Activated CD4-positive, alpha-beta T cell treated with anti-CD3 and anti-CD28 coated beads, Interleukin-2, amount 50 U/mL, for 16 hours (primary cell): ENCODE measurements at places on chromosomes 1 and 21.

DNA sequence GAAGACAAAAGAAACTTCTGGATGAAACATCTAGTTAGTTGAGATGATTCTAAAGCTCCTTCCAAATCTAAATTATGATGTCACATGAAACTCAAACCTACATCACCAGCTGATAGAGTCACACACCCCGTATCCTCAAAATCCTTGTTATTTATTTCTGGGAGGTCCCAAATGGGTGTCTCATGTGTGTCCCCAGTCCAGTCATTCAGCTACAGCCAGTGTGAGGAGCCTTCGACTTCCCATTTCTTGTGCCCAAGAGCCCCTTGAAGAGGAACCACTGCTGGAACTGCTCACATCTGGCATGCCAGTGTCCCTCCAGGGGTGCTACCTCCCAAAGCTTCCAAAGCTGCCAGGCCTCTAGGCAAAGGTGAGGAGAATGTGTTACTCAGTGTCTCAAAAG is 32.5 kb upstream of the KCNA3 start:
- no peak for DNase-seq

DNA sequence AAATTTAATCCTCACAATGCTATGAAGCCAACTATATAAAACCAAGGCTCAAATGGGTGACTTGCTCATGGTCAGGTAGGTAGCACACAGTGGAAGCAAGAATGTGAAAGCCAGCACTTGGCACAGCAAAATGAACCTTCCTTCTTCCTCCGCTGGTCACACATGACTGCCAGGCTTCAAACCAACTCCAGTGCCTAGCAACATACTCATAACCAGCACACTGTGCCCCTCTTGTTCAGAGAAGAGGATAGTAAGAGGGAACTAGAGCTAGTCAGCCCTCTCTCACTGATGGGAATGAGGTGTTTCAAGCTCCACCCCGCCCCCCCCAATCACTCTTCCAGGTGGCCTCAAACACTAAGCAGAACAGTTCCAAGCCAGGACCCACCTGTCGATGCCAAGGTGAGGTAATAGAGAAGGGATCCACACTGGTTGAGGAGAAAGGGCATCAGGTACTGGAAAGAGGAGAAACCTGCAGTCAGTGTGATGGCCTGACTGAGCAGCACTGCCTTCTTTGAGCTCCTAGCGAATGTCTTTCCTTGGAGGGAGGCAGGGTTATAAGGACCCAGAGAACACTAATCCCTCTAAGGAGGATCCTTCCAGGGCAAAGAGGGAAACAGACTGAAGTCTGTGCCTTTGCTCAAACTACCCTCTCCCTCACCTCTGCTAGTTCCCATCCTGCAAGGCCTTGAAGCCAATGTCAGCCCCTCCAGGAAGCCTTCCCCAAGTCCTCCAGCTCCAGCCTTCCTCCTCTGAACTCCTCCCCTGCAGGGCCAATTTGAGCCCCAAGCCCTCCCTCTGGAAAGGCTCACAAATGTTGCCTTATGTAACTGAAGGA is 1.2 kb downstream of the TMEM234 start:
- no peak for DNase-seq

- DNase-seq, result no peak
These were observed 18.8 kb upstream of the TENT5B start for GRCh38 chr1:27031235-27032118.

DNA sequence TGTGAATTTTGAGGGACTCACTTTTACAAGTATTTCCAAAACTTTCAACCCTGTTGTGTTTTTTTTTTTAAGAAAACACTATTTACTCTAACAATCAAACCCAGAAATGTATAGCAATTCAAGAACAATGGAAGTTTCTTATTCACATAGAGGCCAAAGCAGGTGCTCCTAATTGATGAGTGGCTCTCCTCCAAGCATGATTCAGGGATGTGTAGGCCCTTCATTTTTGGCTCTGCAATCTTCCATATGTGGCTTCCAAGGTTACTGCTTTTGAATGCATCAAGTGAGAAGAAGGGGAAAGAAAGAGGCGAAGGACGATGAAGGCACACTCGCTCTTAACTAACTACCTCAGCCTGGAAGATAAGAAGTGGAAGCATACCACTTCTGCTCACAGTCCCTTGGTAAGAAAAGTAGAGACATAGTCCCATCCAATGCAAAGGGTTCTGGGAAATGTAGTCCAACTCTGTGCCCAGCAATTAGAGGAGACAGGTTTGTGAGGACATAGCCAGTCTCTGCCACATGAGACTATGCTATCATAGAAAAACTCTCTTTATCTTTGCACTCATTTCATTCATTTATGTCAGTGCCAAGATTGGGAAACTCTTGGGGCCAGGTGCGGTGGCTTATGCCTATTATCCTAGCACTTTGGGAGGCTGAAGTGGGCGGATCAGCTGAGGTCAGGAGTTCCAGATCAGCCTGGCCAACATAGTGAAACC is 46.0 kb downstream of the OPTC start:
- no peak for DNase-seq

DNA sequence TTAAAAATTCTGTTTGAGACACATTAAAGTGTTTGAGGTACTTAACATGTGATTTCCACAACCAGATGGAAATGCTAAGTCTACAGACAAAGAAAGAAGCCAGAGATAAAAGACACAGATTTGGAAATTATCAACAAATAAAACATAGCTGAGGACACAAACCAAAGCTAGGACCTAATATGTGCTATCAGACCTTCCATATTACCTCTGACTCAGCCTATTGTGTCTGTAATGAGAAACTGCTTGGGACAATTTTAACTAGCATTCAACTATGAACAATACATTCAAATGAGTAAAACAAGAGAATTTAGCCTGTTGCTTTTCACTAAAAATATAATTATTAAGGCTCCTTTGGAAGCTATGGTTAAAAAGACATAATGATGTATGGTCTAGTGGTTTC is 54.6 kb downstream of the WNT2B start:
- DNase-seq, result no peak

DNA sequence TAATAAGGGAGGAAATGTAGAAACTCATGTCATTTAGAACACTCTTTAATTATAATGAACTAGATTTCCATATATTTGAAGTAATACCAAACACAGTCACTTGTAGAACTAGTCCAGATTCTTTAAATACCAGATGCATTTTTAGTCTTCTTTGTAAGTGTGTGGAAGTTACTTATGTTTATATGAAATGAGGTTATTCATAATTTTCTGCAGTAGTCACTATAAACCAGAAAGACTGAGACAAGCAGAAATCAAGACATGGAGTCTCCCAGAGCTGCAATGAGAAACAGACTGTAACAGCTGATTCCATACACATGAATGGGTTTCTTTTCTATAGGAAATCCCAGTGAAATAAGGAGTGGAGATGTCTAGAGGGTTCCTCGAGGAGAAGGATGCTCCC is 216.6 kb upstream of the ZP4 start:
- DNase-seq, result no peak

DNA sequence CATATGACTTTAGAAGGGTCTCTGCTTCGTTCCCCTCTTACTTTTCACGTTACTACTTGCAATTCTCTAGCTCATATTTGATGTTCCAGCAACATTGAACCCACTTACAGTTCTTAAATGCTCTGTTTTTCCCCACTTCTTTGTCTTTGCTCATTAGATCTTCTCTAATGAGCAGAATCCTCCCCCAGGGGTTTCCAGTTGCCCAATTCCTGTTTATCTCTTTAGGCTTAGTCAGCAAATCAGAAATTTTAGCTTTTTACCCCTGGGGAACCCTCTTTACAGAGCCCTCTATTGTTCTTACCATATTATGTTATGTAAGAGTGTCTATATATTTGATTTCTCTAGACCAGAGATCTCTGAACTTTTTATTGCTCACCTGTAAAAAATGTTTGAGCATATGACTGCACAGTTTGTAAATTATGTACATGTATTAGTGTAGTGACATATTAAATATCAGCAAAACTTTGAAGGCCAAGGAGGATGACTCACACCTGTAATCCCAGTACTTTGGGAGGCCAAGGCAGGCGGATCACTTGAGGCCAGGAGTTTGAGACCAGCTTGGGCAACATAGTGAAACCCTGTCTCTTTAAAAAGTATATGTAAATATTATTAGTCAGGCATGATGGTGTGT is 71.4 kb downstream of the FNBP1L start:
- DNase-seq, result no peak

DNA sequence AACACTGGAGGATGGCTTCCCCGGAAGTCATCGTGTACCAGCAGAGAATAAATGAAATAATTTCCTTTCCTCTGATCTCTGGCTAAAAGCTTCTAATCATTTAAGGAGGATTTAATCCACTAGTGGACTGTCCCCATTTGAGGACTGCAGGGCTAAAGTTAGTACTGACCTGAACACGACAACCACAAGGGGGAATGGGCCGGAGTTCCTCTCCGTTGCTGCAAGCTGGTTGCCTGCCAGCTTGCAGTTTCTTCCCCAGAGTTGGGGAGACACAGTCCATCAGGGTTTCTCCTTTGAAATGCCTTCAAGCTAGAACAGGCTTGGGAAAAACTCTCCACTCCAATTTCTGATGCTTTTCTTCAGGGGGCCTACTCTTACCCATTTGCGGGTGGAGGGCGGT is 35.5 kb upstream of the NPL start:
- no peak for DNase-seq
